ENCODE measurements at places on chromosomes 5 and 9.

GRCh38 chr5:17221843-17222636 is 4.6 kb downstream of the BASP1 start:
- no peak for DNase-seq

GRCh38 chr5:22643356-22643755 is 209.8 kb downstream of the CDH12 start:
- DNase-seq = no peak

- DNase-seq = no peak
Measured at GRCh38 chr9:33750307-33750838, 45.0 kb upstream of the PRSS3 start.

DNA sequence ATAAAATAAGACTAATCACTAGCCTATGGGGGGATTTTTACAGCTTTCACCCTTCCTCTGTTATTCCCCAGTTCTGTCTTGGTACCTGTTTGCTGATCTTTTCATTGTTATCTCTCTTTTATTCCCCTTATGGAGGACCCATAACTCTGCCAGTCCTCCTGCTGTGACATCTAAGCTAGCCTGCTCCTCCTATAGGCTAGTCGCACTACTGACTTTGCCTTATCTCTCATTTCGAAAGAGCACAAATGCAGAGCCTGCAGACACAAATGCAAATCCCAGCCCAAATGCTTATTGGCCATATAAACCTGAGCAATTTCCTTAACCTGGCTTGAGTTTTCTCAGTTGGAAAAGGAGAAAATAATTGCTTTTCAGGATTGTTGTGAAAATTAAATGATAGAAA is 59.1 kb upstream of the CAMK4 start:
- no peak for DNase-seq

GRCh38 chr5:56346741-56347535 is 113.8 kb upstream of the ANKRD55 start:
- no peak for DNase-seq

DNA sequence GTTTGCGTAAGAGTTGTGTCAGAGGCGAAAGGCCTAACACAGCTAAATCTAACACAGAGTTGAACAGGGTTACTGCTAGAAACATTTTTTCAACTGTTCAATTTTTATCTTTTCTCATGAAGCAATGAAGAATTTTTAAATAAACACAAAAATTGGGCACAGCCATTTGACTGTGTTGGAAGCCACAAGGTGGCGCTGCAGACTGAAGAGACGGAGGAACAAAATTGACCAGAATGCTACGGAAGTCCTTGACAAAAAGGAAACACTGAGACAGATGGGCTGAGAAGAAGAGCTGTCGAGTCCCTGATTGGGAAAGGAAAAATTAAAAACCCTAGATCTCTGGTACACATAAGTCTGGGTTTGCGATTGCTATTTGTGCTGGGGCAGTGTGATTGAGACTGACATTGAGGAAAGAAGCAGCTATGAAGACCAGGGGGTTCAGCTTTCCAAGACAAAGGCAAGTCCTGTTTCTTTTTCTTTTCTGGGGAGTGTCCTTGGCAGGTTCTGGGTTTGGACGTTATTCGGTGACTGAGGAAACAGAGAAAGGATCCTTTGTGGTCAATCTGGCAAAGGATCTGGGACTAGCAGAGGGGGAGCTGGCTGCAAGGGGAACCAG is at the start of gene PCDHB9:
Gene PCDHB9, plus strand, starts transcription at position 265 of the 616 bp plus-strand sequence. Its CDS starts 158 bp downstream, at position 423.
- no peak for DNase-seq

- DNase-seq = no peak
Measured at GRCh38 chr5:68285075-68285840, 69.7 kb downstream of the PIK3R1 start.

GRCh38 chr5:55570570-55570969 is 35.8 kb upstream of the PLPP1 start:
- no peak for DNase-seq

- DNase-seq = no peak
Measured at GRCh38 chr9:87950765-87951488, 23.4 kb downstream of the CDK20 start.

GRCh38 chr9:104772714-104773510 is 9.0 kb downstream of the NIPSNAP3B start:
- no peak for DNase-seq

DNA sequence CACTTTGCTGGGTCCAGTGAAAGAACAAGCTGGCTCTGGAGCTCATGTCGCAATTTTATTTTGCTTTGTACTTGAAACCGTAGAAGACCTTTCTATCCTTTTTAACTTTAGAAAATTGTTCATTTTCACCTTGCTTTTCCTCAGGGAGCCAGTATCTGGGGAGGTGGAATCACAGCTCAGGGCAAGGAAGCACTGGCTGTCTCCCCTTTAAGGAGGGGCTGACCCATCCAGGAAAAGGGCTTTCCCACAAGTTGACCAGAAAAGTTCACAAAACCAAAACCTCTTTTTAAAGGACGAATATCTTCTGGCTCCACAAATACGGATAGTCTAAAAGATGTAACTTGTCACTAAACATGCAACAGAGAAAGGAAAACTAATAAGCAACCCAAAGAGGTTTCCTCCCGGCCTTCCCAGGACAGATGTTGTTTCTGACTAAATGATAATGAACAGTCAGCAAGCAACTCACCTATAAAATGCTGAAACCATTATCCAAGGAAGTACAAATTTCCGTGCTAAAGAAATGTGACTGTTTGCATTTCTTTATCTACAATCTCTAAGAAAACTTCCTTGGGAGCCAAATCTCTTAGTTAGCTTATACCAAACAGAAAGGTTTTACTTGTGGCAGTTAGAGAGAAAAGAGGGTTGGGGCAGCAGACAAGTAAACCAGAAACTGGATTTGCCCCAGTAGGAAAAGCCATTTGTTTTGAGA is 278.2 kb downstream of the PLK2 start:
- no peak for DNase-seq

- no peak for DNase-seq
Measured at GRCh38 chr5:112960315-112960714, 16.3 kb upstream of the DCP2 start.

DNA sequence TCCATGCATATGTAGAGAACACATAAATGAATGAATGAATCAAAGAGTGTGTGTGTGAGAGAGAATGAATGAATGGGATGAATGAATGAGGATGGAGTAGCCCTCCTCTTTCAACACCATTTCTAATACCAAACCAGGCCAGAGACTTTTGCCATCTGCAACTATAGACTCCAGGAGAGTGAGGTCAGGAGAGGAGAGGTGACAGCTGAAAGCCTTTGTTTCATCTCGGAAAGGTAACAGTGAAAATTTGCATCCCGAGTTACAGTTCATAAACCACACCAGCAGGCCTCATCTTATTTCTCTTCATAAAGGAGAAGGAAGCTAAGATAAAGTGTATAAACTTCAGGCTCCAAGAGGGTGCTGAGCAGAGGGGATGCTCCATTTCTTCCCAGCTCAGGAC is 255.3 kb upstream of the KLF4 start:
- no peak for DNase-seq

DNA sequence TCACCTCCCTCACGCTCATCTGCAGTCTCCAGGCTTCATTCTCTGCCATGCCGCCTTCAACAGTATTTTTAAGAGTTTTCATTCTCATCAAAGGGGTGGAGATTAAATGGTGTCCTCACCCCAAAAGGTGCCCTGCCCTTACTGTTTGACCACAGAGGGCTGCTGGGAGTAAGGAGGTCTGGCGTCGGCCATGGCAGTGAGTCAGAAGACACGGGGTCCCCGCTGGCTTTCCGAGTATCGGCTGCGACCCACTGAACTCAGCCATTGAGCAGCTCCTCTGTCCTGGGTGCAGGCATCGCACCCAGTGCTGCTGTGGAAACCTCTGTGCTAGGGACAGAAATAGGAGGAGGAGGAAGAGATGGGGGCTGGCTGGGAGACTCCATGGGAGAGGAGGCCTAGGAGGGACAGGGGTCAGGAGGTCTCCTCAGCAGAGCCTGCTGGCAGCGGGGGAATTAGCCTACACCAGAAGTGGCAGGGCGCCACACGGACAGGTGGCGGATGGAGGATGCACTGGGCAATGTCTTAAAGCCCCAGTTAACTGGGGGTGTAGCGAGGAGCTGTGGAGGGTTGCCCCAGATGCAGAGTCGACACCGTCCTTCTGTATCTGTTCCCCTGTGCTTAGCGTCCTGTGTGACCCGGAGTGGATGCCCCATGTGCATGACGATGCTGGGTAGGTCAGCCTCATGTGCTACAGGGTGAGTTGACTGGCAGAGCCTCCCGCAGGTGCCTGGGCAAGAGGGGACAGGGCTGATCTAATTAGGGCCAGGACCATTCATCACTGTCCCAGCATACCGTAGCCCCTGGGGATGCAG is 15.4 kb upstream of the PLEKHG4B start:
- DNase-seq = no peak

DNA sequence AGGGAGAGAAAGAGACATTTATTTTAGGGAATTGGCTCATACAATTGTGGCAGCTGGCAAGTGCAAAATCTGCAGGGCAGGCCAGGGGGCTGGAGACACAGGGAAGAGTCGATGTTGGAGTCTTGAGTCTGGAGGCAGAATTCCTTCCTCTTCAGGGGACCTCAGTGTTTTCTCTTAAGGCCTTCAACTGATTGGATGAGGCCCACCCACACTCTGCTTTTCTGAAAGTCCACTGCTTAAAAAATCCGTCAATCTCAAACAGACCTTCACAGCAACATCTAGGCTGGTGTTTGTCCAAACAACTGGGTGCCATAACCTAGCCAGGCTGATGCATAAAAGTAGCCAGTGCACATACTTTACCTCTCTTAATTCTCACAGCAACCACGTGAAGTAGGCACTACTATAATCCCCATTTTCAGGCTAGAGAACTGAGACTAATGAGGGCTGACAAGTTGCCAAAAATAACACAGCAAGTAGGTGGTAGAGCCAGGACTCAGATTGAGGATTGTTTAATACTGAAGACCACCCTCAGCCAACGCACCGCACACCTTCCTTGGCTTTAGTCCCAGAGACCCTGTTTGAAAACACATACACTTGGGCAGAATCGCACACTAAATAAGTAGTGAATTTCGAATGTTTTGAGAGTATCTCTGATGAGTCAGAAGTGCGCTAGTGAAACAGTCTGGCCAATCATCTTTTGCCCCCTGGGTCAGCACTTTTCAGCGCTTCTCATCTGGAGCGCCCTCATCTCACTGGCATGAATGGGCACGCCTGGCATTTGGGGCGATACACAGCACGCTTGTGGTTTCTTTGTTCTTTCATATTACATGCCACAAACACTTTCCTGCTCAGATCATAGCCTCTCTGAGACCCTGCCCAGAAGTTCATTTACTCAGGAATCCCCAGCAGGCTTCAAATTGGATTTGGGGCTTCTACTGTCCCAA is 591.4 kb downstream of the CCDC171 start:
- DNase-seq = no peak

DNA sequence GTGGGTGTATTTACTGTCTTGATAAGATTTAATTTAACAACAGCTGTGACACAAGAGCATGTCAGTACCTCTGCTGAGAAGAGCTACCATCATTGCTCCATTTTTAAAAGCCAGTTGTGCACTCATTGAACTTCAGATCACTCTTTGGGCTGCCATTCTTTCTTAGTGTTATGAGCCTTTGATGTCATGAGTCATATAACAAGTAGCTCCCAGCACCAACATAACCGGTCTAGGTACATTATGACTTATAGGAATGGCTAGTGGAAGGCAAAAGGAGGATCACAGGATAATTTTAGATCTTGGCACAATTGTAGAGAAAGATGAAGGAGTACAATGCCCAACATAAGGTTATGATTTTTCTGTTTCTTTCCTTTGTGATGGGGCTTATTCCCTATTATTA is 170.8 kb upstream of the FBN2 start:
- no peak for DNase-seq

- no peak for DNase-seq
Measured at GRCh38 chr5:17212996-17213395, 4.4 kb upstream of the BASP1 start.

DNA sequence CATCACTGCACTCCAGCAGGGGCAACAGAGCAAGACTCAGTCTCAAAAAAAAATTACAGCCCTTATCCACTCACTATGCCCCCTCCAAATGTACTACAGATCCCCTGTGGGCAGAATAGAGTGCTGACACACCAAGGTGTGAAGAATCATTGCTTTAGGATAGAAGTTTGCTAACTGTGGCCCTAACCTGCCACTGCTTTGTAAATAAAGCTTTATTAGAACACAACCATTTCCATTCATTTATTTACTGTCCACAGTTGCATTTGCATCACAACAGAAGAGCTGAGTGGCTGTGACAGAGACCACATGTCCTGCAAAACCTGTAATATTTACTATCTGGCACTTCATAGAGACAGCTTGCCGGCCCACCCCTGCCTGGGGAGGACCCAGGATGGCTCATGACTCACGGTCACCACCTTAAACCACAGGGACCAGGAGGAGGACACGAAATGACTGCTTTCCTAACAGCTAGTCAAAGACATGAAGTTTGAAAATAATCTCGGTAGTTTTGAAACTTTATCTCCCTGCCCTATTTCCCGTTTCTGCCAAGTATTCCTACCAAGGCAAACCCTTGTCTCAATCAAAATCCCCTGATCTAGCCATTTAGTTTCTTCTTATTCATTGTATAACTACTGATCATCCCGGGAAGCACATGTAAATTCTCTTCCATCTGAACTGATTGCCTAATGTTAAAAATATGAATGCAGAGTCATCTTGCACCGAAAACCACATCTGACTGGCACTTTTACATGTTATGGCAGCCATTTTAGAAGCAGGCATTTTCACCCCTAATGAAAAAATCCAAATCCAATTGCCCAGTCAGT is 206.1 kb downstream of the SLIT3 start:
- no peak for DNase-seq
